Mesenchymal stem cell (in vitro differentiated cells and primary cell): ENCODE measurements at places on chromosomes 3 and 15.

- no peak overlapping the region for H3K27ac ChIP-seq
- H3K4me1 ChIP-seq, result peaks cover 3% of the 10 kb centered on the region
- no peak for DNase-seq
- no peaks in the 10 kb centered on the region for H3K36me3 ChIP-seq
- H3K27me3 ChIP-seq, result no peaks in the 10 kb centered on the region
Observed at GRCh38 chr3:106371221-106371970, 502.6 kb upstream of the CBLB start.

DNA sequence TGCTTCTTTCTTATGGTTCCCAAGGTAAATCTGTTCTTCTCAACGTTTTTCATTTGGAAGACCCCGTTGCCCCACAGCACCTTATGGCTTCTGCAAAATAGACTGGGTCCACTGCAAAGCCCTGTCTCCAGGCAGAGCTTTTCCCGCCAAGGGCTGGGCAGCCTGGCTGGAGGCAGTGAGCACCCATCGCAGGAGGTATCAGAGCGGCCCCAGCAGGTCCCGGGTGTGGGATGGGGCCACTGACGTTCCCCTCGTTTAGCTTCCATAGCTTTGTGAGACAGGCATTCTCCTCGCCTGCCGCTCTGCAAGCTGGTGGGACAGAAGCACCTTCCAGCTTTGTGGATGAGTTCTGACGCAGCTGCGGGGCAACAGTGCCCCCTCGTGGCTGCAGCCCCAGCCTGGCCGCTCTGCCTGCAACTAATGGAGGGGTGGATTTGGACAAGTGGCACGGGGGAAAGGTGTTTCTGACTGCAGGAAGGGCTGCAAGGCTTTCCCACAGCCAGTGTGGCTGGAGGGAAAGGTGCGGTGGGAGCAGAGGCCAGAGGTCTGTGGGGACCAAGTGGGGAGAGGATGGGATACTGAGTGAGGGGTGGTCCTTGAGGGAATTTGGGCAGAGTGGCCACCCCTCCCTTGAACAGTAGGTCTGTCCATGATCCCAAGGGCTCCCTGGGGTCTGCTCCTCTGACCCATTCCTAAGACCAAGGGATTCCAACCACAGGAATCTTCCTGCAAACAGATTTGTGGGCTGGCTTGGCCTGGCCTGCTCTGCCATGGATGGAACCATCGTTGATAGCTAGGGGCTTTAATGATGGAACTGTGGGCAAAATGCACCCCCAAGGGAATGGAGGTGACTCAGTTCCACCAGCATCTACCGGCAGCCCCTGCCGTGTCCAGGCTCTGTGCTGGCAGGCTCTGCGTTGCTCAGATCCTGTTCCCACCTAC lies 99.4 kb downstream of the FBLN2 start:
- H3K27ac ChIP-seq, result no peak overlapping the region
- no peaks in the 10 kb centered on the region for H3K36me3 ChIP-seq
- H3K4me3 ChIP-seq, result peak overlapping the region; percentile 55

DNA sequence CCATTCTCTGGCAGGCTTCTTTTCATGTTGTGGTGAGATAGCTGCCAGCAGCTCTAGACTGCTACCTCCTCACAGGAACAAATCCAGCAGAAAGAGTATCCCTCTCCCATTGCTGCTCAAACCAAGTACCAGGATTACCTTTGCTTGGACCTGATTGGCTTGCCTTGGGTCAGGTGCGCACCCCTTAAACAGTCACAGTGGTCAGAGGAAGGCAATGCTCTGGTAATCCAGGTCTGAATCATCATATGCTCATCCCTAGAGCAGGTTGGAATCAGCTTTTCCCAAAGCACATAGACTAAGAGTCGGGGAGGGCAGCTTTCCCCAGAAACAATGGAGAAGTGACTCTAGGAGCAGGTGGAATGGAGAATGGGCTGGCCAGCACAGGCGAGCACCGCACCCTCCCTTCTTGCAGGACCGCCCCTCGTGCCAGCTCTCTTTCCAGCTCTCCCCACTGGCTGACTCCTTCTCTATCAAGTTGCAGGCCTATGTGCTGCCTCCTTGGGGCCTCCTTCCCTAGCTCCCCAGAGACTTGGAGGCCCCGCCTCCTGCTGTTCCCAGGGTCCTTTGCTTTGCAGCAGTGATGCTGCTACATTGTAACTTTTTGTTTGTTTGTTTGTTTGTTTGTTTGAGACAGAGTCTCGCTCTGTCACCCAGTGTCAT lies 29.9 kb upstream of the ADPGK start:
- H3K27me3 ChIP-seq, result peaks cover 70% of the 10 kb centered on the region
- no peak for DNase-seq
- no peaks in the 10 kb centered on the region for H3K36me3 ChIP-seq
- H3K4me3 ChIP-seq, result no peak overlapping the region
- H3K4me1 ChIP-seq, result no peaks in the 10 kb centered on the region

DNA sequence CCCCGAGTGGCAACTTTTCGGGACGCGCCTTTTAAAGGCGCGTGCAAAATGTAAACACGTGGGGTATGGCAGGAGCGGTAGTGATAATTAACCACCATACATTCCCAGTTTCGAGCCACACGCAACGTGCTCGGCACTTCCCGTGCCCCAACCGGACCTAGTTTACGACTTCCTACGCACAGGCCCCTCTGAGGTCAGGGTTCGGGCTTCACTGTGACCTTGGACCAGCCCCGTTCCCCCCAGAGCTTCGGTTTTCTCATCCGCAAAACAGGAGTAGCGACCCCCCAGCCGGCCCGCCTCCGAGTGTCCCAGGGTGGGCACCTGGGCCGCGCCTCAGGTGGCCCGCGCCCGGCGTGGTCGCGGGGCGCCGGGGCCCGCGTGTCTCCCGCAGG lies 451 bp downstream of the CHCHD4 start:
- no peak overlapping the region for H3K27ac ChIP-seq
- H3K36me3 ChIP-seq, result peaks cover 51% of the 10 kb centered on the region
- DNase-seq, result peak; percentile 31
- peak overlapping the region; percentile 100 for H3K4me3 ChIP-seq
- H3K27me3 ChIP-seq, result no peaks in the 10 kb centered on the region

DNA sequence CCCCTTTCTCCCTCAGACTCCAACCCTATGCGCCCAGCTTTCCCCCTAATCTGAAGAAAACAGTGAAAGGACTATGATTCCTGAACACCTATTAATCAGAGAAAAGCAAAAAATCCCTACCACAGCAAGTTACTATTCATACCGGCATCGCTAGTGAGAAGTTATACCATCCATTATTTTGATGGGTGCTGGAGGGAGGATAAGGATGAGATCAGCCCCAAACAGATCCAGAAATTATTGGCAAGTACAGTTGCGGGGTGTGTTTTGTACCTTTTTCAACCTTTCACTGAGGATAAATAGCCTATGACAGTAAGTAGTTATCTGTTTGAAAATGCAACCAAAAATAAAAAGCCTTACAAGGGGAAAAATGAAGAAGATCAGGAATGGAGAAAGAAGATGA lies 59.9 kb upstream of the ADAMTS9 start:
- H3K36me3 ChIP-seq, result no peaks in the 10 kb centered on the region
- no peaks in the 10 kb centered on the region for H3K4me1 ChIP-seq
- H3K27ac ChIP-seq, result no peak overlapping the region
